ENCODE measurements at places on chromosomes 6 and 20.
A peak's percentile ranks its signal among the peaks of the same experiment; 100 is the strongest.

- no peak for DNase-seq
These were observed 48.9 kb upstream of the TBC1D7 start for GRCh38 chr6:13377054-13377758.

GRCh38 chr6:97064578-97064977 is 140.1 kb downstream of the KLHL32 start:
- DNase-seq, result no peak

- DNase-seq, result no peak
These were observed 75.1 kb downstream of the DZANK1 start for GRCh38 chr20:18391686-18392085.

DNA sequence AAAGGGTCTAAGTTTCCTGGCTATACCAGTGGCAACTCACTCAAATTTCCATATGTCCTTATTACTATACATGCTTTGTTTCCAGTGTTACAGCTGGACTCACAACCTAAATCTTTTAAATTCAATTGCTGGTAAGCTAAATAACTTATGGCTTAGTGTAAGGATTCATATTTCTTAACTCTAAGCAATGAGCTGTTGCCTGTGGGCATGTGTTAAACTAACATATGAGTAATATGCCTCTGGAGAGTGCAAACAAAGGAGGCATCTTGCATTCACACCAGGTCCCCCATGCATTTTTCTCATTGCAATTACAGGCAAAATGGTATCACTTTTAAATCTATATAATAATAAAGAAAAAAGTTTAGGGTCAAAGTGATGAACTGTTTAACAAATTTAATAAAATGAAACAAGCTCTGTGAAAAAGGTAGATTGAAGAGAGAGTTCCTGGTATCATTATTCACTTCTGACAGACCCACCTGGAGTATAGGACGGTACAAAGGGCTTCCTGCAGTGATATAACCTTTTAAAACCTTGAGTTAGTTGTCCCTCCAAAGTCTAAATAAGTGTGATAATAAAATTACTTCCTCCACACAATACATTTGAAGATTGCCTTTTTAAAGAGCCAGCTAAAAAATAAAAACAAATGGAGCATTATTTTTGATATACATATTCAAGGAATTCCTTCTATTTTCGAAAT is 57.6 kb upstream of the HMGCLL1 start:
- DNase-seq, result peak; percentile 65

GRCh38 chr20:40232273-40232672 is 456.8 kb downstream of the MAFB start:
- DNase-seq, result no peak

DNA sequence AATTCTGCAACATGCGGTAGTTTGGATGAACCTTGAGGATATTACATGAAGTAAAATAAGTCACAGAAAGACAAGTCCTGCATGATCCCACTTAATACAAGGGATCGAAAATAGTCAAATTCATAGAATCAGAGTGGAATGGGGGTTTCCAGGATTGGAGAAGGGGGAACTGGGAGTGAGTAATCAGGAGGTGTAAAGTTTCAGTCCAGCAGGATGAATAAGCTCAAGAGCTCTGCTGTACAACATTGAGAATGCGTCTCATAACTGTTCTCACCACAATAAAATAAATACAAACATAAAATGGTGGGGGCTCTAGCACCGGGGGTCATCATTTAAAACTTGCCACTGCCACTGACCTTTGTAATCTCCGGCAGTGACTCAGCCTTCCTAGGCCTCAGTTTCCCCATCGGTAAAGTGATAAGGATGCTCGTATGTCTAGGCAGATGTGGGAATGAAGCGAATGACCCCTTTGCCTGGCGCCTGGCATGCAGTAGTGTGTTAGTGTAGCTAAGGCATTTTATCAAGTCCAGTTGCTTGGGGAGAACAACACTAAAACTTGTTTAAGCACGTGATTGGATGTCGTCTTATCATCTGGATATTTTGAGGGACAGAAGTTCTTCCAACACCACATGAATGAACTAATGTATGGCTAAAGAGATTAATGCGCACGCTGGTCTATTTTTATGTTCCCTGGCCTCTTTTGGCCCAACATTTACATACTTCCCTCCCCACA is 421.1 kb downstream of the QKI start:
- no peak for DNase-seq

- DNase-seq, result no peak
These were observed 37.5 kb downstream of the FAM217A start for GRCh38 chr6:4041480-4041879.

DNA sequence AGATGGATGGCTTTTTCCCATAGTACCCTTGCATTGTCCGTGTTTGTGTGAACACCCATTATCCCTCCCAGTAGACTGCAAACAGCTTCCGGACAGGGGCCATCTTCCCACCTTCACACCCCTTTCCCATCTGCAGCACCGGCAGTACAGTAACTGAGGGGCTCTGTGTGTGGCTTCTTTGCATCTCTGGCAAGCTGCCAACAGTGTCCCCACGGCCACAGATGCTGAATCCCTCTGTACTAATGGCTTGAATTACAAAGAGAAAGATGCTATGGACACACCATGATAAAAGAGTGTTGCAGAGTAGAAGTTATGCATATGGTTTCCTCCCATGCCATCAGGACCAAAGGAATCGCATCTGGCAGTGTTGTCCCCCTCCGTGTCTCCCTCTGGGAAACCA is 101.1 kb upstream of the CDYL start:
- no peak for DNase-seq

GRCh38 chr6:8814440-8815000 is 379.2 kb upstream of the SLC35B3 start:
- no peak for DNase-seq

GRCh38 chr20:21101932-21102575 is 4.1 kb downstream of the LINC00237 start:
- DNase-seq, result no peak

All from NCI-H460 (cell line).